ENCODE measurements at places on chromosomes 3 and 15. TPM values are rescaled to one million over a fixed set of nuclear protein-coding genes. Genes with fewer than 3 reads are reported as not detected.
A peak's percentile ranks its signal among the peaks of the same experiment; 100 is the strongest.

- H3K27me3 ChIP-seq, result no peaks in the 10 kb centered on the region
- H3K27ac ChIP-seq, result no peak overlapping the region
- no peaks in the 10 kb centered on the region for H3K4me1 ChIP-seq
- no peaks in the 10 kb centered on the region for H3K36me3 ChIP-seq
- H3K4me3 ChIP-seq, result no peak overlapping the region
- DNase-seq, result no peak
Observed at GRCh38 chr3:80000022-80000421, 232.2 kb upstream of the ROBO1 start.

DNA sequence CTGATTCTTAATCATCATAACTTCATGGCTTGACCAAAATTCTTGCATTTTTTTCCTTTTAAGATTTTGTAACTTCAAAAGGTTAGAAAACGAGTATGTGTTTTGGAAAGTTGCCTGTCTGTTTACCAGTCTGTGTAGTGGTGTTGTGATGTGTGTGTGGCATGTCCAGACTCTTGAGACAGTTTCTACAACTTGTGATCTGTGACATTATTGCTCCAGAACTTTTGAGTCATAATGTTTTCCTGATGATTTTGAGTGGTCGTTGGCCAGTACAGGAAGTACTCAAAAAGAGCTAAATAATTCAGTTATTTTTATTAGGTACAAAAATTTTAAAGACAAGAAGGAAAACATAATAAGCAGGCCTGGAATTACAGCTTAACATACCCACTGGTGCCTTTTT lies 229.0 kb upstream of the C2CD4B start:
- DNase-seq, result no peak
- peaks cover 22% of the 10 kb centered on the region for H3K4me1 ChIP-seq
- H3K27ac ChIP-seq, result no peak overlapping the region
- H3K27me3 ChIP-seq, result peaks cover 12% of the 10 kb centered on the region

GRCh38 chr3:52535411-52536111 lies 844 bp upstream of the UQCC5 start:
- H3K36me3 ChIP-seq, result no peaks in the 10 kb centered on the region
- H3K27ac ChIP-seq, result no peak overlapping the region
- no peak for DNase-seq
- peaks cover 49% of the 10 kb centered on the region for H3K4me1 ChIP-seq

DNA sequence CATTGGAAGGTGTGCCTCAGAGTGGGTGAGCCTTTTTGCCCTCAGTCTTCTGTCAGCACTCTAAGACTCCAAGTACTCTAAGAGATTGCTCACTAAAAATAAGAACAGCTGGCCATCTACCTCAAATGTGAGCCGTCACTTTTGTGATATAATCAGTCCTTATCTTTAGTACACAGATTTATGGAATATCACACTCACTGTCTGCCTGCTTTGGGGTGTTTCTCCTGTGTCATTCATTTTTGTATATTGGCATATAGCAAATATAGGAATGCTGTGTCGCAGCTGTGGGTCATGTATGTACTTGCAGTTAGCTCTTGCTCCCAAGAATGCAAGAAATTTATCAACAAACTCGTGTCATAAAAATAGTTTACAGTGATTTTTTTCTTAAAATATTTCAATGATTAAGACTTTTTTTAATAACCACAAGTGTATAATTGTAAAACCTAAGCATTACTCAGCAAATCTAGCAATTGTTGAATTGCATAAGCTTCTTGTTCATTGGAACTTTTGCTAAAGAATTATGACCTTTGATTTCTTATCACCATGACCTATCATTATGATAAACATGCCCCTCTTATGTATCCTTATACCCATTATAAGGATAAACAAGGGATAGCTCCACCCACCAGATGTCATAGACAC lies 18.8 kb downstream of the SETD5 start:
- H3K4me1 ChIP-seq, result peaks cover 8% of the 10 kb centered on the region
- H3K27ac ChIP-seq, result no peak overlapping the region
- no peaks in the 10 kb centered on the region for H3K27me3 ChIP-seq
- peaks cover 3% of the 10 kb centered on the region for H3K36me3 ChIP-seq
- no peak overlapping the region for H3K4me3 ChIP-seq
- DNase-seq, result no peak

GRCh38 chr15:86629409-86630356 lies 550.0 kb downstream of the AGBL1 start:
- H3K27me3 ChIP-seq, result no peaks in the 10 kb centered on the region
- no peaks in the 10 kb centered on the region for H3K36me3 ChIP-seq
- no peak overlapping the region for H3K27ac ChIP-seq
- H3K4me3 ChIP-seq, result no peak overlapping the region
- peaks cover 3% of the 10 kb centered on the region for H3K4me1 ChIP-seq

DNA sequence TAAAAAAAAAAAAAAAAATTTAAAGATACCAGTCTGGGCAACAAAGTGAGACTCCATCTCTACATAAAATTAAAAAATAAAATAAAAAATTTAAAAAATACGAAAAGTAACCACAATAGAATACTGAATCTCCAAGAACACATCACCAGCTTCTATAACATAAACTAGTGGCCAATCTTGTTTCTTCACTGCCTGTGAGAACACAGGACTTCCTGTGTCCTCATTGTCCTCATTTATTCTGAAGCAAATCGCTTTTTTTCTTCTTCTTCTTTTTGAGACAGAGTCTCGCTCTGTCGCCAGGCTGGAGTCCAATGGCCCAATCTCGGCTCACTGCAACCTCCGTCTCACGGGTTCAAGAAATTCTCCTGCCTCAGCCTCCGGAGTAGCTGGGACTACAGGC lies 28.6 kb upstream of the RAB7A start:
- H3K4me1 ChIP-seq, result peaks cover 16% of the 10 kb centered on the region
- H3K36me3 ChIP-seq, result no peaks in the 10 kb centered on the region
- H3K27me3 ChIP-seq, result peaks cover 4% of the 10 kb centered on the region

DNA sequence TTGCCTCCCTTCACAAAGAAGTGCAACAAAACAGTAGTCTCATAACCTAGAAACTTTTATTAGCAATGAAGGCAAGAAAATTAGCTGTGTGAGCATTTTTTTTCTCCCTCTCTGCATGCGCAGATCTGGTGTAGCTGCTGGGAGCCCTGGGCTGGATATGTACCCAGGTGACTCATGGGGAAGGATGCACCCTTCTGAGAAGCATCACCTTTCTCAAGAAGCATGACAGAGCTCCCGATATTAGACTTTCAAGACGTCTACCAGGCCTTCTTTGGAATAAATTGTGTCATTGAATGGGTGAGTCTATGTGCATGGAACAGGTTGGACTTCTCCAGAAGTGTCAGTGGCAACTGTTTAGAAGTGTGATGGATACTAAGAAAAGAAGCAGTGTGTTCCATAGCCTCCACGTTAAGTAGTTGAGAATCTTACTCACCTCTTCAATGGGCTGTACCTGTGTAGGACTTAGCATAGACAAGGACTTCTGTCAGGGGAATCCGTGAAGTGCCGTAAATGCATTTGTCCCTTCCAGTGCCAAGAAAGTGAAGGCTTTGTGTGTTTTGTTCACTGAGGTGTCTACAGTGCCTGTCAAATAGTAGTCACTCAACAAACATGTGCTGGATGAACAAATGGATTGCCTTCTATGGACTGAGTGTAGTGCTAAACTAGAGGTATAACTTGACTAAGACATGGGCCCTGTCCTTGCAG lies 47.7 kb upstream of the RASGRP1 start:
- DNase-seq, result peak; percentile 22
- no peak overlapping the region for H3K27ac ChIP-seq
- H3K36me3 ChIP-seq, result no peaks in the 10 kb centered on the region
- peaks cover 35% of the 10 kb centered on the region for H3K4me1 ChIP-seq
- no peaks in the 10 kb centered on the region for H3K27me3 ChIP-seq

- DNase-seq, result no peak
- no peaks in the 10 kb centered on the region for H3K27me3 ChIP-seq
- H3K36me3 ChIP-seq, result no peaks in the 10 kb centered on the region
- H3K27ac ChIP-seq, result no peak overlapping the region
- H3K4me1 ChIP-seq, result no peaks in the 10 kb centered on the region
Observed at GRCh38 chr3:25381083-25381482, 47.0 kb upstream of the RARB start.

DNA sequence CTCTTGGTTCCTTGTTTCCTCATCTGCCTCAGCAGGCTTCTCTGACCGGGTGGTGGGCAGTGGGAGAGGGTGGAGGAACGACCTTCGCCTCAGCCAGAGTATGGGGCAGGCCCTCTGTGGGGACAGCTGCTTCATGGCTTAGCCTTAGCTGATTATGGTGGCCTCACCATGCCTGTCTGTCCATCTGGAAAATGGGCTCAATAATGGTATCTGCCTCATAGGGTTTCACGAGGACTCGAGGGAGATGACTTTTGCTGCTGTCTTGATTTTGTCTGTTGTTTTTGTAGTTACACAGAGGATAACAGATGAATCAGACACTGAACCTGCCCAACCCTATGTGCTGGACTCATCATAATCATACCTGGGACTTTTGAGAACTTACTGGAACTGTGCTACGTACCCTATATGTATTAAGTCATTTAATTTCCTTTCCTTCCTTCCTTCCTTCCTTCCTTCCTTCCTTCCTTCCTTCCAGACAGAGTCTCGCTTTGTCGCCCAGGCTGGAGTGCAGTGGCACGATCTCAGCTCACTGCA lies 46.5 kb downstream of the CDC25A start:
- H3K4me3 ChIP-seq, result no peak overlapping the region
- H3K27ac ChIP-seq, result no peak overlapping the region
- no peak for DNase-seq
- no peaks in the 10 kb centered on the region for H3K27me3 ChIP-seq
- H3K36me3 ChIP-seq, result no peaks in the 10 kb centered on the region
- H3K4me1 ChIP-seq, result no peaks in the 10 kb centered on the region

The ATP8B4 gene
- total RNA-seq, result 89.5 TPM

DNA sequence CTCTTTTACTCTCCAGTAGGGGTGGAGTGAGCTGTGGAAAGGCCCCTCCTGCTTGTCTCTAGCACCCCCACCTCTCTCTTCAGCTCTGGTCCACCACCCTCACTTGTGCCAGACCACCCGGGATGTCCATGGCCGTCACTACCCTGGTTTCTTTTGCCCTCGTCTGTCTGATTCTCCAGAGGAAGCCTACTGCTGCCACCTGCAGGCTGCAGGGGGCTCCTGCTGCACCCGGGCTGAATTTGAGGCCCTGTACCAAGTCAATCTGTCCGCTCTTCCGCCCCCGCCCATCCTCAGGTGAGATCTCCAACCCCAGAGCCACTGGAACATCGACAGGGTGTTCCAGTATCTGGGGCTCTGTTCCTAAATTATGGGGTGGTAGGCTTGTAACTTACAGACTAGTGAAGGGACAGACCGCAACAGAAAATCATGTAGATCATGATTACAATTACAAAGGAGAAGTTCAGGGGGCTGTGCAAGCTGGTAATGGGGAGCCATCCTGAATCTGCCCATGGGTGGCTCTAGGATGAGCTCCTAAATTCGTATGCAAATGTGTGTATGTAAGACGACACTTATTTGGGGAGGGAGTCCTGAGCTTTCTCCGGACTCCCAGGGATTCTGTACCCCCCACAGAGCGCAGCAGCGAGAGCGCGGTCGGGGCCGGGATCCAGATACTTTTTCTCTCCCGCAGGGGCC lies 683 bp upstream of the UNC45A start:
- peak overlapping the region; percentile 67 for H3K4me3 ChIP-seq
- H3K36me3 ChIP-seq, result peaks cover 4% of the 10 kb centered on the region
- peak; percentile 79 for DNase-seq
- H3K27ac ChIP-seq, result peak overlapping the region; percentile 27
- H3K4me1 ChIP-seq, result peaks cover 51% of the 10 kb centered on the region

- H3K27ac ChIP-seq, result no peak overlapping the region
- H3K4me1 ChIP-seq, result no peaks in the 10 kb centered on the region
Observed at GRCh38 chr15:56251315-56252095, 7.8 kb upstream of the RFX7 start.

The CHRFAM7A gene
- 18.3 TPM for total RNA-seq

The PHLDB2 gene
- total RNA-seq, result 63.3 TPM

The SPESP1 gene
- total RNA-seq, result 0.43 TPM

DNA sequence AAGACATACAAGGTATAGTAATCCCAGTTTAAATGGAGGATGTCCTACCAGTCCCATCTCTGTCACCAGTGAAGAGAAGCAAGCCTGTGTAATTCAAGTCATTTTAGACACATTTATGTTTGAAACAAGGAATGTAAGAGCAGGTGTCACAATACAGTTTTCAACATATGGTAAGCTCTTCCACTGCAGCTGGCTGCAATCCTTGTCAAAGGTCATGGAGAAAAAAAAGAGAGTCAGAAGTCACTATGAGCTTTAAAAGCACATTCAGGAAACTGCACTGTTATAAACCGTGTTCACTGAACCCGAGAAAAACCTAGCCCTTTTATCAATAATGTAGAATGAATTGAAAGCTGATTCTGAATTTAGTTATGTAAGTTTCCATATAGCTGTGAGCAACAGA lies 206.4 kb downstream of the NAALADL2 start:
- no peak for DNase-seq
- no peak overlapping the region for H3K4me3 ChIP-seq
- no peaks in the 10 kb centered on the region for H3K27me3 ChIP-seq
- H3K27ac ChIP-seq, result no peak overlapping the region
- no peaks in the 10 kb centered on the region for H3K4me1 ChIP-seq

The PROK2 gene
- 0.54 TPM for total RNA-seq

DNA sequence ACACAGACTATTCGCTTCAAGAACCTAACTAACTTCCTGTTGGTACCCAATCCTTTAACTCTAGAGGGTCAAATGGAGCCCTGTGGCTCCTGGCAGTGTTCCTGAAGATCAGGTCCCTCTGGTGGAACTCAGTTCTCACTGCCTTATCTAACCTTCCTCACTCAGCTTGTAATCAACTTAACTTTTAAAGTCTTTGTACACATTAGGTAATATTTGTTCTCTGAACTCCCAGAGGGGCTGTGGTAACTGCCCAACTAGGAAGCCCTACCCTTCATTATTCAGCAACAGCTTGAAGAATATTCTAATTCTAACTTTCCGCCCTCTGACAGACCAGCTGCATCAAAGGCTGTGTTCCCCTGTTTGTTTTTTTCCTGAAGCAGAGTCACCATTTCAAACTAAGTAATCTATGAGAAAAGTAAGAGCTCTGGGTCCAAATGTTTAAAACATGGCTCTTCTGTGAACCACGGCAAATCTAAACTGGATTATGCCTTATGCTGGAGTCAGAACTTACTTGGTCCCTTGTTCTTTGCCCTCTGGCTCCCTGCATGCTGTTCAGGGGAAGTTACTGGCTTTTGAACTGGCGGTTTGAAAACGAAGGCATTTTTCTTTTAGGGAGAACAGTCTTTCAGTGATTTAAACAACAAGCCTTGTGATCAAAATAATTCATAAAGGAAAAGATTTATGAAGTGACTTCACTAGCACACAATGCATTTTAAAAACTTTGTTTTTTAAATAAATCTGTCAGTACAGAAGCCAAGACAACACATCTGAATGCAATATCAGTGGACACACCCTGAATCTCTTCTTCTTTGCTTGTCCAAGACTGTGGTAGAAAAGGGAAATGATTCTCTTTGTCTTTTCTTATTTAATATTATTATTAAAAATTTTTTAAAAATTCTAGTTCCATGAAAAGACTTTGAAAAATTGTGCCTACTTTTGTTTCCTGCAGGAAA lies 365.6 kb downstream of the TIGIT start:
- H3K36me3 ChIP-seq, result no peaks in the 10 kb centered on the region
- no peak for DNase-seq
- no peak overlapping the region for H3K4me3 ChIP-seq

- H3K4me1 ChIP-seq, result no peaks in the 10 kb centered on the region
- H3K36me3 ChIP-seq, result no peaks in the 10 kb centered on the region
- DNase-seq, result no peak
- no peaks in the 10 kb centered on the region for H3K27me3 ChIP-seq
- H3K27ac ChIP-seq, result no peak overlapping the region
Observed at GRCh38 chr3:104960579-104960978, 406.1 kb upstream of the ALCAM start.
